ENCODE measurements at places on chromosomes 7 and 10.

- DNase-seq, result no peak
Measured at GRCh38 chr7:85160223-85160622, 26.6 kb downstream of the SEMA3D start.

DNA sequence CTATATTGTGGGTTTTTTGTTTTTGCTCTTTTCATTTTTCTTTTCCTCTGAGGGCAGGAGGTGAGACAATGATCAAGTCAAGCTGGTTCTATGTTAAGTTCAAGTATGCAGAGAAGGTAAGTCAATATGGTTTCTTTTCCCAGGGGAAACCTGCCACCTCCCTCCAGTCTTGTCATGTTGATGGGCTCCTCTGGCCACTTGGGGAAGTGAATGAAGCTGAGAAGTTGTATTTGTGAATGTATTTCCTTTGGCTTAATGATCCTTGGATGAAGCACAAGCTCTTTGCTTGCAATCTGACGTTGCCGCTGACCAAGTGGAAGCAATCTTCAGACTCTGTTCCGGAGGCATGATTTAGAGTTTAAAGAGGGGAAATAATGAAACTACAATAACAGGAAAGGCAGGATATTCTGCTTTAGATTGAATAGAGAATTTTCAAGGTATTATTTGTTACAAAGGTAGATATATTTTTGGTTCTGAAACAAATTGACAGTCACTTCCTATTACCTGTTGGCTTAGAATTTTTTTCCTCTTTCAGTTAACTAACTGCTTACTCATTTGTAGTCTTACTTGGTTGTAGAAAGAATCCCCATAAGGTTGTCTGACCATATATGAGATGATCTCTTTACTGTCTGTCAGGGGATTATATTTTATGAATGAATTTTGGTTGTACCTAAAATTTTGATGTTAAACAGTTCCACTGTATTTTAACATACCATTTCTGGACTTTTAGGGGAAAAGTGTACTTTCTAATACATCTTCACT, 369.6 kb downstream of the AUTS2 start:
- DNase-seq, result no peak

- DNase-seq, result no peak
Measured at GRCh38 chr10:36662571-36662970, 462.8 kb upstream of the ANKRD30A start.

DNA sequence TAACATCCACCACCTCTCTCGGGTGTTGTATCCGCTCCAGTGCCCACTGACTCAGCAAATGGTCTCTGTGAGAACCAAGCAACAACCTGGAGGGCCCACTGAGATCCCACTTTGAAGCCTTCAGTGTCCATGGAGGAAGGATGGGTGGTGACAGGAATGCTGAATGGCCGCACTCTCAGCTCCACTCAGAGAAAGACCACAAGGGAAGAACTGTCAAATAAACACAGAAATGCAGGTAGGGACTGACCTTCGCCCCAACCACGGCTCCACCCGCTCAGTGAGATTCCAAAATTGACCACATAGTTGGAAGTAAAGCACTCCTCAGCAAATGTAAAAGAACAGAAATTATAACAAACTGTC, 65.8 kb downstream of the VIPR2 start:
- no peak for DNase-seq

- DNase-seq, result no peak
Measured at GRCh38 chr7:28203508-28204240, 23.1 kb upstream of the JAZF1 start.

- no peak for DNase-seq
Measured at GRCh38 chr10:123229927-123230630, 75.9 kb downstream of the BUB3 start.

GRCh38 chr7:26060733-26061677, 91.0 kb upstream of the NFE2L3 start:
- no peak for DNase-seq

DNA sequence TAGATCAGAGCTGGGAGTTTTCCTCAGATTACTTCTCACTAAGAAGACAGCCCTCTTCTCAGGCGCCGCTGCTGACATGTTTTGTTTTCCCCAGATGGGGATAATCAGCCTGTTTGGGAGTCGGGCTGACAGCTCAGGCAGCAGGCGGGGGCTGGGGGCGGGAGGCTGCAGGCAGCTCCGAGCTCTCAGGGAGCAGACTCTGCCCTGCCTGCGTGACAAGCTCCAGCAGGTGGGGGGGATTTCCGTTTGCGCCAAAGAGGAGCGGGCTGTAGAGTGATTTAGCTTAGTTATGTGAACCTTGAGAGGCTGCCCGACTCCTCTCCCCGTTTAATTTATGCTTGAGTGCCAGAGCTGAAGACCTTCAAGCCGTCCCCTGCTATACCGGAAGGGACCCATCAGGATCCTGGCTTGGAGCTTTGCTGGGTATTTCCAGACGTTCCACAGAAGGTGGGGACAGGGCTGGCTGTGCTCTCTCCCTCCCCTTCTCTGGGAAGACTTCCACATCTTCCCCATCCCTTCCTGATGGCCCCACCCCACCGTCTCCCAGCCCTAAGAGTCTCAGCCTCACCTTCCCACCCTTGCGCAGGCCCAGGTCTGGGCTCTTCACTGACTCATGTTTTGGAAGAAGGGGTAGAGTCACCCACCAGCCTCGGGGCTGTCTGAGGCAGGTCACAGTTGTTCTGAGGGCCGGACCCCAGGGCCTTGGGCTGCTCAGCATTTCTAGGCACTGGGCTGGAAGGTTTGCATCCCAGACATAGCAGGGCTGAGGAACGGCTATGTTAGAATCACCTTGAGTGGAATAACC, 24.7 kb upstream of the ADCYAP1R1 start:
- peak; percentile 79 for DNase-seq

- DNase-seq, result no peak
Measured at GRCh38 chr10:19730907-19731217, 85.4 kb upstream of the PLXDC2 start.

DNA sequence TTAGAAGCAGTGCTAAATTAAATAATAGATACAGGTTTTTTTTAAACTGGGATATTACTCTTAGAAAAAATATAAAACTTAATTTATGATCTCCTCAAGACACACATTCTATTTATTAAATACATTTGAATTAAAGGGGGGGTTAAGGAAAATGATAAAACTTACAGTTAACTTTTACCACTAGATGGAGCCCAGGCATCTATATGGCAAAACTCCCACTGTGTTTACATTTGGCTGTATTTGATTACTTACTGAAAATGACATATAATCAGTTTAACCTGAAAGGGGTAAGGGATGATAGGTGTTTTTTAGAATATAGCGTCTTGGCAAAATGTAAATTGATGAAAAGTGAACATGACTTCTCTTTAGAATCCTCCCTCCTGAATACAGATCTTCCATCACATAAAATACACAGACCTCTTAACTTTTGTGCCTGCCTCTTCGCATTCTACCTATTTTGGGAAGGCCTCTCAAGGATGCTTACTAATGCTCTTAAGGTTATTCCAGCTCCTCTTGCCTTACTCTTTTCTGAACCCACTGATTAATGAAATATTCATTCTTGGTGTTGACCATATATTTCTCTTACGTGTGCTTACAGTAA, 235.7 kb downstream of the AGMO start:
- DNase-seq, result peak; percentile 50

- no peak for DNase-seq
Measured at GRCh38 chr10:104498347-104499081, 142.6 kb upstream of the SORCS3 start.

DNA sequence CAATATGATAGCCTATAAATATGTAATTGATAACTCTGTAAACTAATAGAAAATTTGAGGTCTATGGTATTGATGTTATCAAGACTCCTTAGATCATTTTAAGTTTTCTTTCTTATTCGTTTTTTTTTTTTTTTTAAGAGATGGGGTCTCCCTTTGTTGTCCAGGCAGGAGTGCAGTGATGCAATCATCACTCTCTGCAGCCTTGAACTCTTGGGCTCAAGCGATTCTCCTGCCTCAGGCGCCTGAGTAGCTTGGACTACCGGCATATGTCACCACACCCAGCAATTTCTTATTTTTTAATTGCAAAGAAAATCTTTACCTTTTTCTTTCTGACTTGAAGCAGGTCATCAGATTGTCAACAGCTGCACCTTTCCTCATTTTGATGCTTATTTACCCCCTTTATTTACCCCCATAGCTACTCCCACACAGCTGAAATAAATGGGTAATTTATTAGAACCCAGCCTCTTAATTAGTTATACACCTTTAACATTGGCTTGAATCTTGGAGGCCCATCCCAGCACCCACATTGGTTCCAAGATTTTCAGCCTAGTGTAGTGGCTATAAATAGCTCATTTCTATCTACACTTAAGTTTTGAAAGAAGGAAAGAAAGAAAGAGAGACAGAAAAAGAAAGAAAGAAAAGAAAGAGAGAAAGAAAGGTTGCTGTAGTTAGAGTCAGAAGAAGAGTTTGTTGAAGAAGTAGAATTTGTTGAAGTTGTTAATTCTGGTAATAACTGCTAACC, 38.3 kb downstream of the ARL4A start:
- no peak for DNase-seq

DNA sequence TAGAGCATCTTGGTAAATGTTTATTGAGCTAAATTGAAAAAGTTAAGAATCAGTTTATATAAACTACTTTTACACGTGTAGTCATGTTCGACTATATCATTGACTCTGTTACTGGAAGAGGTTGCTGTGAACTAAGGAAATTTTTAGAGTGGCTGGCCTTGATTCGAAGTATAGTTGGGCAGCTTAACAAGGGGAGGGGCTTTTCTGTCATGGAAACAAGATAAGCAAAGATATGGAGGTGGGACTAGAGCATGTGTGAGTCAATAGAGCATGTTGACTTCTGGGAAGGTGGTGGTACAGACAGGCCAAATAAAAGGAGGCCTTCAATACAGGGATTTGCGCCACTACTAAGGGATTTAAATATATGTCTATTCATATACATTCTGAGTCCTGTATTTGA, 7.6 kb downstream of the ATP5F1C start:
- DNase-seq, result no peak

DNA sequence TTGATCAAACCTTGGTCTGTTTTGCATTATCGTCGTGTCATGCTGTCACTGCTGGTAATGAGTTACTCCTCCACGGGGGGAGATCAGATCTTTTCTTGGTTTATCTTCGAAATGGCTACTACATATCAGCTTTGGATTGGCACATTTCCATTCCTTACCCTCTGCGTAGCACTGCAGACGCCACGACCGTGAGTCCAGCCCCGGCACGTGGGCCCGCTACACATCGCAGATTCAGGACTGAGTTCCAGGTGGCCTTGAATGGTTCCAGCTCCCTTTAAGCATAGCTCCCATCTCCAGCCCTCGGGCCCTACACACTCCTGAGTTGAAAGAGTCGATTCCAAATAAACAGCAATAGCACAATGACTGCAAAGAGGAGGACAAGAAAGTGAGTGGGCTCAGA, 238.6 kb upstream of the PFKP start:
- DNase-seq, result no peak

- peak; percentile 96 for DNase-seq
Measured at GRCh38 chr10:22427890-22428571, 82.7 kb downstream of the SPAG6 start.

- no peak for DNase-seq
Measured at GRCh38 chr10:131252567-131253276, 58.8 kb downstream of the TCERG1L start.

GRCh38 chr10:73894245-73894971, 16.5 kb upstream of the PLAU start:
- no peak for DNase-seq

GRCh38 chr7:132558815-132559214, 17.5 kb downstream of the PLXNA4 start:
- DNase-seq, result no peak

DNA sequence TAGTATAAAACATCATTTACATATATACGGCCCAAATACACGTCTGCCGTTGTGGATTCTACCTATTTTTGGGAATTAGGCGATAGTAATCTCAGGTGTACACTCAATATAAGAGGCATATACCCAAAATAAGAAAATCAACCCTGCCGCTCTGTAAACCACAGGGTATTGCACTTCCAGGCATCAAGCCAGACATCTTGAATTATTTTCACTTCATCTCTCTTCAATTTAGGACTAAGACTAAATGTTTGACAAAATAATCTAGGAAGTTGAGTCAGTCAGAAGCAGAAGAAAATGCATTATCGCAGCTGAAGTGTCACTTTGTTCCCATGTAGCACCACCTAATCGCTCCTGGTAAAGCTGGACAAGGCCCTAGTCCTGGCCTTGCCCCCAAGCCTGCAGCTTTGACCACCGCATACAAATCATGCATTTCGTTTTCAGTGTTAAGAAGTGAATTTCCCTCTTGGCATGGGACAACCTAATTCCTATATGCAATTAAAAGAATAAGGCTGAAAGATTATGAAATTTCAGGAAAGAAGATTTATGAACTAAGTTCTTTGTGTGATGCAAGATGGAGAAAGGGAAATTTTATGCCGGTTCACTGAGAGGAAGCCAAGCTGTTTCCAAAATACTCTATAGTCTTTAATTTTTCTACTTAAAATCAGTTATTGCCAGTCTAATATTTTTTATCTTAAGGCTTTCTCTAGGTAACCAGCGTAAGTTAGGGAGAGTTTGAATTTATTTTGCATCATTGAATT, 26.0 kb downstream of the CABCOCO1 start:
- no peak for DNase-seq

GRCh38 chr7:34453150-34453549, 204.9 kb upstream of the NPSR1 start:
- no peak for DNase-seq

DNA sequence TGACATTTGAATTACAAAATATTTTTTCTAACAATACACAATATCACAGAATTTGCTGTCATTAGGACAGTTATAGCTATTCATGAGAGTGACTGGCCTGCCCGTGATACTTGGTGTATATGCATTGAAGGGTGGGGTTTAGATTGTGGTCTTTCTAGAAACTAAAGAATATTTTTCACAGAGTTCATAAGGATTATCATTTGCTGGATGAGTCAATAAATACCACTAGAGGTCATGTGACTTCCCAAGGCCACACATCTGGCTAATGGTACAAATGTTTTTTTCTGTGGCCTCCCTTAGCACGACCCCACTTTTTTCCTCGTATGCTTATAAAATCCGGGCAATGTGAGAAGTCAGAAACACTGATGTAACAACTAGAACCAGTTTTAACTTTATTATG, 5.2 kb downstream of the OPTN start:
- no peak for DNase-seq

- DNase-seq, result no peak
Measured at GRCh38 chr7:98862716-98863420, 6.9 kb downstream of the TMEM130 start.

DNA sequence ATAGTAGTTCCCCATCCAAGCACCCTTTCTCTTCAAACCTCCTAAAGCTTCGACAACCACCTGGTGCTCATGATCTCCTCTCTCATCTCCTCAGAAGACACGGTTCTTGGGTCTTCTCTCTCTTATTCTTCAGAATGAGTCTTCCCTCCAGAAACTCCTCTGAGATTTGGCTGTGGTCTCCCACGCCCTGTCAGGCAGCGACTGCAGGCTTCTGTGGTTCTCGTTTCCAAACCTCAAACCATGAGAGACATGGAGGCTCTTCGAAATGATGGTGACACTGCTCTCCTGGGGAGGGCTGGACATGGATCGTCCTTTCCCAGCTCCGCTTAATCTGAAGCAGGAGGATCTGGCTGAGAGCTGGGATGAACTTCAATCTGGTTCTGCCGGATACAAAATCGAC, 78.6 kb upstream of the PITRM1 start:
- DNase-seq, result no peak

- DNase-seq, result peak; percentile 79
Measured at GRCh38 chr10:119725828-119726675, at the start of gene INPP5F. Gene INPP5F (plus strand): TSS chr10:119726050. CDS start chr10:119726263, 213 bp downstream.

All from NCI-H1694 (cell line).